ENCODE measurements at places on chromosomes 5 and 9. TPM values are rescaled to one million over a fixed set of nuclear protein-coding genes. Genes with fewer than 3 reads are reported as not detected.

OSTF1 gene
- 5.0 TPM for total RNA-seq

PCDHAC2 gene
- total RNA-seq: 1.8 TPM

FOXD4L5 gene
- total RNA-seq: 0.34 TPM

CCDC192 gene
- 1.3 TPM for total RNA-seq

YTHDC2 gene
- total RNA-seq: 28.8 TPM

GRCh38 chr9:34363619-34364351 lies 12.9 kb downstream of the MYORG start:
- DNase-seq: no peak

DNA sequence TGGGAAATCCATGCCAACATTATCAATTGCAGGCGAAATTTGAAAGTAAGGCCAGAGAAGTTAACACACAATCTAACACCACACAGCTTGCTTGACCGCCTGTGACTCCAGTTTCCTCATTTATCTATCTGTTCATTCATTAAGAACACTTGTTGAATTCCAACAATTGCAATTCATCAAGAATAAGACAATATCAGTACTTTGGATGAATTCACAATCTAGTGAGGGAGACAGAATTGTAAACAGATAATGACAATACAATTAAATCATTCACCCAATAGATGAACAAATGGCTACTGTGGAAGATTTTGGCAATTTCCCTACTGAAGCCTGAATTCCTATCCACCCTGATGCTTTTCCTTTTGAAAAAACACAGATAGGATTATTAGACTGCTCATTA lies 181.6 kb downstream of the TRIM36 start:
- no peak for DNase-seq

GRCh38 chr9:110626101-110626829 lies 42.3 kb upstream of the MUSK start:
- DNase-seq: no peak

DNA sequence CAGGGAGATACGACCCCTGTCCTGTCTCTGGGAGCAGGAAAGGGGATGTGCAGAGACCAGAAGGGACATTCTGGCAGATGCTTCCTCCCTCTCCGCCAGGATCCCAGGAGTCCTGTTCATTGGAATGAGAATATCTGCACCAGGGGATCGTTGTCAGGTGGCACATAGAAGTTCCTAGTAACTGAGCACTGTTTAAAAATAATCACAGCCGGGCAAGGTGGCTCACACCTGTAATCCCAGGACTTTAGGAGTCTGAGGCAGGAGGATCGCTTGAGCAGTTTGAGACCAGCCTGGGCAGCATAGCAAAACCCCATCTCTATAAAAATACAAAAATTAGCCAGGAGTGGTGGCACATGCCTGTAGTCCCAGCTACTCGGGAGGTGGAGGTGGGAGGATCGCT lies 12.3 kb downstream of the SARDH start:
- no peak for DNase-seq

DNA sequence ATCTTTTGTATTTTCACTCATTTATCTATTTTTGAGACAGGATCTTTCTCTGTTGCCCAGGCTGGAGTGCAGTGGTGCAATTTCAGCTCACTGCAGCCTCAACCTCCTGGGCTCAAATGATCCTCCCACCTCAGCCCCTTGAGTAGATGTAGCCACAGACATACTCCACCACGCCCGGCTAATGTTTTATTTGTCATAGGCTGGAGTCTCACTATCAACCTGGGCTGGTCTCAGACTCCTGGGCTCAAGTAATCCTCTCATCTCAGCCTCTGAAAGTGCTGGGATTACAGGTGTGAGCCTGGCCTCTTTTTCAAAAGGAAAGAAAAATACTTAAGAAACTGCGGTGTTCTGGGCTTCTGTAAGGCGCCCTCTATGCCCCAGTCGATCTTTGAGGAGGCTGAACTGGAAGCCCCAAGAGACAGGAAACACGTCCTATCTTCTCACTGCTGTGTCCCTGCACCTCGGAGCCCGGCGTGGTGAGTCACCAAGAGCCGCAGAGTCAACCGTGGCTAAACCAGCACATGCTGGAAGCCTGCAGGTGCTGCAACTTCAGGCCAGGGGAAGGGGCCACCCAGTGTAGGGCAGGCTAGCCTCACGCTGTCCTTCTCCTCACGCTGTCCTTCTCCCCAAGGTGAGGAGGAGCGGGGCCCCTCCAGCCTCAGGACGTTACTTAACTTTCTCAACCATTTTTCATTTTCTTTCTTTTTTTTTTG lies 15.2 kb upstream of the LHX3 start:
- DNase-seq: no peak

DNA sequence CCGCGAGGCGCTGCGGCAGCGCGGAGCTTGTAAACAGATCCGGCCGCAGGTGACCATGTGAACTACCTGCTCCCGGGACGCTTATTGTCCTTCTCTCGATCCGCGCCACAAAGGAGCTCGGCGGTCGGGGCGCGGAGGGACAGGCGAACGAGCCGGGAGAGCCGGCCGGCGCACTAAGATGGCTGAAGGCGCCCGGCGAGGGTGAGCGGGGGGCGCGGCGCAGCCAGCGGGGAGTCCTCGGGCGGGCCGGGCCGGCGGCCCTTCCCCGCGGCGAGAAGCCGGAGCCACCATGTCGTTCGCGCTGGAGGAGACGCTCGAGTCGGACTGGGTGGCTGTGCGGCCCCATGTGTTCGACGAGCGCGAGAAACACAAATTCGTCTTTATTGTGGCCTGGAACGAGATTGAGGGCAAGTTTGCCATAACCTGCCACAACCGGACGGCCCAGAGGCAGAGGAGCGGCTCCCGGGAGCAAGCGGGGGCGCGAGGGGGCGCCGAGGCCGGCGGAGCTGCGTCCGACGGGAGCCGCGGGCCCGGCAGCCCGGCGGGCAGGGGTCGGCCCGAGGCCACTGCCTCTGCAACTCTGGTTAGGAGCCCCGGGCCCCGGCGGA lies 535 bp downstream of the JMY start:
- DNase-seq: peak; percentile 32

DNA sequence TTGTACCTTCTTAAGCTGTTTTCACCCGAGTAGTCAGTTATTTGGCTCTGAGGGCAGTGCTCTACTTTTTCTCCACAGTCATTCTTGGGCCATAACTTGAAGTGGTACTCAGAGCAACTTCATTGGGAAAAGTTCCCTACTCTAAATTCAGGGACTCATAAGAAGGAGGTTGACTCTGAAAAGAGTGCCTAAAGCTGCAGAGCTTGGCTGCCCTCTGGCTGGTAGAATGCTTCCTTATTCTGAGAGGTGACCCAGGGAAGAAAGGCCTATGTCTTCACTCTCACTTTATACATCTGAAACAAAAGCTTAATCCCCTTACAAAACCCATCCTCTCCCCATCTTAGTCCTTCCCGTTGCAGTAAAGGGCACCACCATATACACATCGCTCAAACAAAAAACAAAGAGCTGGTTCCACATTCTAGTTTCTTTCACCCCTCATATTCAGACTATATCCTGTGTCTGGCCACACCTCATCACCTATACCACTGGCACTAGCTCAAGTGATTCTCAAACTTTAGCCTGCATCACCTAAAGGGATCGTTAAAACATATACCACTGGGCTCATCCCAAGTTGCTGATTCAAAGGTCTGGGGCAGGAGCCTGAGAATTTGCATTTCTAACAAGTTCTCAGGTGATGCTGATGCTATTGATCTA lies 7.9 kb downstream of the IGIP start:
- no peak for DNase-seq

DNA sequence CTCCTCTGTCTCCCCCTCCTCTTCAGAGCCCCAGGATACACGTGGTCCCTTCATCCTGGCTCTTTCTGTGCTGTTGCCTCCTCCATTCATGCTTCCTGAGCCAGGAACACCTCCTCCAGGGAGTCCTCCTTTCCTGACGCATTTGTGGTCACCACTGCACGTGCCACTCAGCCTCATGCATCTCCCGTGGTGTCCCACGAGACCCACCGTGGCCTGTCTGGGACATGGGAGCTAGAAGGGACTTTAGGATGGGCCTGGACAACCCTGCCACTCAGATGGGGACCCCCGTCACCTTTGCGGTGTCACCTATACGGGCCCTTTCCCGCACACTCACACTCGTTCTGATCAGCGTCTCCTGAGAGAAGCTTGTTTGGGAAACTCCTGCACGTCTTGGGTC lies 6.7 kb downstream of the GLIPR2 start:
- DNase-seq: no peak

- DNase-seq: no peak
These were observed 69.9 kb downstream of the PPARGC1B start for GRCh38 chr5:149799965-149800516.

All from neural crest cell (in vitro differentiated cells).